ENCODE measurements at places on chromosomes 5 and 9.

- DNase-seq: no peak
Observed at GRCh38 chr9:86892576-86892975, 54.7 kb downstream of the GAS1 start.

DNA sequence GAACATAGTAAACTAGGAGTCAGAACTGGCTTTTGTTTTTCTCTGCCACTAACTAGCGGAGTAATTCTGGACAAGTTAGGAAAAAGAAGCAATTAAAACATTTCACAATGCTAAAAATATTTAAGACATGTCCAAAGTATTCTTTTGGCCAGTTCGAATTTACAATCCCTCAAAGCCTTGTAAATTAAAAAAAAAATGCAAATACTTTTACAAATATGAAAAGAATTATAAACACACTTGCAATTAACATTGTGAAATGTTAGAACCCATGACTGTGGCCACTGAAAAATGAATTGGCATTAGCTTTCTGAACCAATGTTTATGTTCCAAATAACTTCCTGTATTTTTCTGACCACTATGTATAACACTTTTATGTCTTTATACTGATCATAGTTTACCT, 2.2 kb downstream of the RAD1 start:
- no peak for DNase-seq

- DNase-seq: no peak
Observed at GRCh38 chr9:74804018-74804385, 83.7 kb downstream of the TRPM6 start.

DNA sequence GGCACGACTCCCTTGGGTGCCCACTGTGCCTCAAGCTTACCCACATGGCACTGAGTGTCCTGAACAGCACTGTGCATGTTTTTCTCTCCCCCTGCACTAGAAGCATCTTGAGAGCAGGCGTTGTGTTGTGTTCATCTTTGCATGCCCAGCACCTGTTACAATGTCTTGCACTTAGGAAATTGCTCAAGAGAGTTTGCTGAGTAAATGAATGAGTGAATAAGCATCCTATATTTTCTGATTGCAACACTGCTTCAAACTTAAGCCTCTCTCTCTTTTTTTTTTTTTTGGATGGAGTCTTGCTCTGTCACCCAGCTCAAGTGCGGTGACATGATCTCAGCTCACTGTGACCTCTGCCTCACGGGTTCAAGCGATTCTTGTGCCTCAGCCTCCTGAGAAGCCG, 94.5 kb downstream of the LMNB1 start:
- DNase-seq: no peak

- no peak for DNase-seq
Observed at GRCh38 chr5:102762095-102762534, 7.0 kb downstream of the PAM start.

Data from T-cell (primary cell).